ENCODE measurements at places on chromosomes 6 and 20.

GRCh38 chr6:18207949-18208348 lies 52.7 kb downstream of the KDM1B start:
- DNase-seq = no peak

DNA sequence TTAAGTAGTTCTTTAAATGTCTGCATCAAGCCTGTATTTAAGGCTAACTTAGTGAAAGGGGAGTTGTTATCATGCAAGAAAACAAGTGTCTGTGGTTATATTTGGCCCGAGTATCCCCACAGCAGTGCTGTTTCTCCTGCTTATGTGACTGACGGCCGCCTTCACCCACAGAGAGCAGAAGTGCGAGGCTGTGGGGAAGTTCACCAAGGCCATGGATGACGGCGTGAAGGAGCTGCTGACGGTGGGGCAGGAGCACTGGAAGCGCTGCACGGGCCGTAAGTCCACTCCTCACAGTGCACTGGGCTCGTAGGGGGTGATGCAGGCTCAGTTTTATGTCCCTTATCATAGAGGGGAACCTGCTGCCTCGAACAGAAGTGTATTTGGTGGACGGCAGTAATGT lies 53.2 kb upstream of the SYNJ2 start:
- no peak for DNase-seq

GRCh38 chr20:39516964-39517363 lies 554.8 kb downstream of the DHX35 start:
- DNase-seq = no peak

GRCh38 chr6:42745640-42746462 lies at the start of gene TBCC:
TBCC (minus strand) TSS chr6:42746103; CDS start chr6:42746073, 30 bp downstream.
- peak; percentile 100 for DNase-seq

- no peak for DNase-seq
Measured at GRCh38 chr6:81634155-81634880, 118.2 kb downstream of the TENT5A start.

DNA sequence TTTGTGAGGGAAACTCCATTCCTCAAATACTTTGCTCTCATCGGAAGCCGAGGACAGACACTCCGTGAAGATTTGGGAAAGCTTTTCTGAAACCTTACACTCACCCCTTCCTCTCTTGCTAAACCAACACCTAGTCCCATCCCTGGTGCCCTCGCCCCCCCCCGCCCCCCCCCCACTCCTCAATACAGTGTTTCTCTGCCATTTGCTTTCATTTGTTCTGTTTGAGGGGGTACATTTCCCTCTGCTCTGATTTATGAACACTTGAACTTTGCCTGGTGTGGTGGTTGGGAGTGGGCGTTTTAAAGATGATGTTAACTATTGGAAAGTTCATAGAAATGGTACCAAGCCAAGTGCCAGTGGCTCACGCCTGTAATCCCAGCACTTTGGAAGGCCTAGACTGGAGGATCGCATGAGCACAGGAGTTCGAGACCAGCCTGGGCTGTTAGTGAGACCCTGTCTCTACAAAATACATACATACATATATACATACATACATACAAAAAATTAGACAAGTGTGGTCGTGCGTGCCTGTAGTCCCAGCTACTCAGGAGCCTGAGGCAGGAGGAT lies 1.1 kb downstream of the RAB32 start:
- no peak for DNase-seq

DNA sequence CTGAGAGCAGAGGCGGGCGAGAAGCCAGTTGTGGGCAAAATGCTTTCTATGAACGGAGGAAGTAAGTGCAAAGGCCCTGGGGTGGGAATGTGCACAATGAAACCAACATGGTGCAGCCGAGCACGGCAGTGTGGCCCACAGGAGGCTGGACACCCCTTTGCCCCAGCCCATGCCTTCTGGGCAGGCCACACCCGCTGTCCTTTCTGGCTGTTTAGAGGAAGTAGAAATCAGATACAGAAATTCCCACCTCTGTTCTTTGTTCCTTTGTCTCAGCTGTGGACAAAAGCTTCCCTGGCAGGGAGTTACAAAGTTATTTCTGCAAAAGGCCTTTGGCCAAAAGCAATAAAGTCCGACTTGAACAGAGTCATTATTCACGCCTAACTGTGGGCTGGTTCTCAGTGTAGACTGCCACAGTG lies 11.9 kb downstream of the SULF2 start:
- no peak for DNase-seq

Measured in COLO829 (cell line).